ENCODE measurements at places on chromosomes 3 and 15. TPM values are rescaled to one million over a fixed set of nuclear protein-coding genes. Genes with fewer than 3 reads are reported as not detected.

Gene ZNF385D
- total RNA-seq = not detected

- no peak for DNase-seq
These were observed 1.2 kb upstream of the SLC22A13 start for GRCh38 chr3:38264353-38264771.

- DNase-seq = no peak
These were observed 23.1 kb downstream of the BHLHE40 start for GRCh38 chr3:5002174-5002870.

Gene KLHL40
- not detected for total RNA-seq

Gene TICRR
- 9.0 TPM for total RNA-seq

DNA sequence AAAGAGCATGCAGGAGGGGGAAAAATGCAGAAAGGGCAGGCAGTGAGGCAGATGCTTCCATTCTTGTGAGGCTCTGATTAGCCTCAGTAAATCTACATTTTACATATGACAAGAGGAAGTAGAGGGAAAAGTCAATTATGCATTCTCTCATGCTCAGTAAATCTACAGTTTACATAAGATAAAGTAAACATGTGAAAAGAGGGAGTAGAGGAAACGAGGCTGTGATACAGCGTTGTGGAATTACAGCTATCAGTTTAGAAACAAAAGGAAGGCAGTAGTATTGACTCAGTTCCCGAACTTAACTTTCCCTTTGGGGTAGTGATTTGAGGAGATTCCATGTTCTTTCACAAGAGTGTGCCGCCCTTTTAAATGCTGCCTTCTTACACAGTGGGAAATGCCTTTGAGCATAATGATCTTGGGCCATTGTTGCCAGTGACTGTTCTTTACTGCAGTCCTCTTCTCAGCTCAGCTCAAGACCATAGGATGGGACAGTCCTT lies 39.3 kb downstream of the OSTN start:
- peak; percentile 43 for DNase-seq

Gene TFRC
- 169 TPM for total RNA-seq

DNA sequence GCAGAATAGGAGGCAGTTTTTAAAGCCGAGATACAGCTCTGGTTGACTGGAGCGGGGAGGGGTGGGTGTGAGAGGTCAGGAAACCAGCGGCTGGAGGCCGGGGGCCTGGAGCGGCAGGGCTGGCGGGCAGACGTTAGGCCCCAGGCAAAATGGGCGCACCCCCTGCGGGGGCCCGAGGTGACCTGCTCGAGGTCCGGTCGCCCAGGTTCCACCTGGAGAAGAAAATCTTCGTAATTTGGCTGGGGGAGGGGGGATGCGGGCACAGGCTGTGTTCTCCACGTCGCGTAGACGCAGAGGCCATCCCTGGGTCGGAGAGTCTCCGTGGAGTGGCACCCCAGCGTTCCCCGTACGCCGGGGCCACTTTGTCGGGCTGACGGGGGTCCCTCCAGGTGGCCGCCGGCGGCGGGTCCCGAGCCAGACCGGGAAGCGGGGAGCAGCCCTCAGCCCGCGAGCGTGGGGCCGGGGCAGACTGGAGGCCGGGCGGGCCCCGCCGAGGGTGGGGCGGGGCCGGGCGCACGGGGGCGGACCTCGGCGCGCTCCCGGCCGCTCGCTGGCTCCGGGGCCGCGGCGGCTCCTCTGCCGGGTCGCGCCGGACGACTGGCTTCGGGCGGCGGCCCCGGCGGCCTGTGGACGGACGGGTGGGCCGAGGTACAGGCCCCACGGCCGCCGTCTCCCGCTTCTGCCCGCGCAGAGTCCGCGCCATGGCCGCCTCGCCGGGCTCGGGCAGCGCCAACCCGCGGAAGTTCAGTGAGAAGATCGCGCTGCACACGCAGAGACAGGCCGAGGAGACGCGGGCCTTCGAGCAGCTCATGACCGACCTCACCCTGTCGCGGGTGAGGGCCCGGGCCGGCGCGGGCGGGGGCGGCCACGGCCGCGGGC lies at the start of gene CRTC3:
TSS of gene CRTC3 (plus strand) at position 553 of the 879 bp plus-strand sequence. CDS start at position 702, 149 bp downstream.
- DNase-seq = peak; percentile 54

DNA sequence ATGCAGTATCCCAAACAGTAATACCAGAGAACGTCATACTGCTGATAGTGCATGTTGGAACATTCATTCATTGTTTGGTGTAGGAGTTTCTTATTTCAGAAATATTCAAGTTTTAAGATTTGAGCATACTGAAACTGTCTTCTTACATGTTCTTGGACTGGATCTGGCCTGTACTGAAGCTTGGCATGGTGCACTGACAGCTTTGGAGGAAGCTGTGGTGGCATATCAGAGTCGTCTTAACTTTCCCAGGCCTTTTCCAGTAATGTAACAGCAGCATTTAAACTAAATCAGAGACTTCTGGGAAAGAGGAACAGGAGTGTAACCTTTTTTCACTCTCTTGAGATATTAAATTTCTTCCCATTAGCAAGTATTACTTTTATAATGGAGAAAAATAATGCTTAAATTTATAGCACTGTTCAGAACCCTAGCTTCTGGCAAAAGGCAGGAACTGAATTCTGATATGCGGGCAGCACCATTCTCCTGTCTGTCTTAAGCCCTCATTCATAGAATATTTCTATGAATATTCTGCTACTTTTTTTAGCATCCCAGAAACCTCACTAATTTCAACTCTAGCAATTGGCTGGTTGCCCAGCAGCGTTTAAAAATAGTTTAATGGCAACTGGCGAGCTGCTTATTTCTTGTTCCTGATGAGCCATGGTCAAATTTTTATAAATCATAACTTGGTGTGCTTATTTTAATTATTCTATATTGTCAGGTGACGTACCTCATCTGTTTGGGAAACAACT lies 31.1 kb downstream of the DNAJC13 start:
- DNase-seq = no peak

- no peak for DNase-seq
These were observed 3.7 kb upstream of the FAM107A start for GRCh38 chr3:58580826-58581327.

DNA sequence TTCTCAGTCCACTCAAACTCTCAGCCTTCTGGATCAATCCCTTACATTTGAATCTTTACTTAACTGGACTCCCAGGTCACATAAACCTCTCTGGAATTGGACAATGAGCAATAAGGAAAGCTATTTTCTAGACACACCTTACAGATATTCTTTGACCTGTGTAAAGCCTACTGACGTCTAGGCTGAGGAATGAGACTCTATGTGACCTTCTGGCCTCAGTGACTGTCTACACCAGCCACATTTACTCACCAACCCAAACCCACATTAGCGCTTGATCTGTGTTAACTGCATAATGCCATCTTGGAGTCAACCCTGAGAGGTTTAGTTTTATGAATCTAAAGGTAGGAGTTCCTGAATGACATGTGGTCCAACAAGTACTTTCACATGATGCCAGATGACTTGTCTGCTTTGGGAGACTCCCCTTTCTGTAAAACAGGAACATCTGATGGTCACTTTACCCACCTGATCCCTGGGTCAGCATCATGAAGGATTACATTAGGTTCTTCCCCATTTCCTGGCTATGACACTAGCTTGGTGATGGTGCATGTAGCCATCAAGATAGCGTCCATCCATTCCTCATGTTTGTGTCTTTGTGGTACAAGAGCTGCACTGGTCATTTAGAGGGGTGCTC lies 11.4 kb upstream of the COMMD2 start:
- no peak for DNase-seq

- DNase-seq = peak; percentile 46
These were observed 225.6 kb upstream of the UBE2E1 start for GRCh38 chr3:23580096-23580713.

- DNase-seq = no peak
These were observed 3.5 kb upstream of the SMAD3 start for GRCh38 chr15:67061811-67062368.

- no peak for DNase-seq
These were observed 26.9 kb downstream of the ANP32A start for GRCh38 chr15:68793776-68794175.

All from RPMI7951 (cell line).